Memory B cell (primary cell): ENCODE measurements at places on chromosomes 1 and 21.

DNA sequence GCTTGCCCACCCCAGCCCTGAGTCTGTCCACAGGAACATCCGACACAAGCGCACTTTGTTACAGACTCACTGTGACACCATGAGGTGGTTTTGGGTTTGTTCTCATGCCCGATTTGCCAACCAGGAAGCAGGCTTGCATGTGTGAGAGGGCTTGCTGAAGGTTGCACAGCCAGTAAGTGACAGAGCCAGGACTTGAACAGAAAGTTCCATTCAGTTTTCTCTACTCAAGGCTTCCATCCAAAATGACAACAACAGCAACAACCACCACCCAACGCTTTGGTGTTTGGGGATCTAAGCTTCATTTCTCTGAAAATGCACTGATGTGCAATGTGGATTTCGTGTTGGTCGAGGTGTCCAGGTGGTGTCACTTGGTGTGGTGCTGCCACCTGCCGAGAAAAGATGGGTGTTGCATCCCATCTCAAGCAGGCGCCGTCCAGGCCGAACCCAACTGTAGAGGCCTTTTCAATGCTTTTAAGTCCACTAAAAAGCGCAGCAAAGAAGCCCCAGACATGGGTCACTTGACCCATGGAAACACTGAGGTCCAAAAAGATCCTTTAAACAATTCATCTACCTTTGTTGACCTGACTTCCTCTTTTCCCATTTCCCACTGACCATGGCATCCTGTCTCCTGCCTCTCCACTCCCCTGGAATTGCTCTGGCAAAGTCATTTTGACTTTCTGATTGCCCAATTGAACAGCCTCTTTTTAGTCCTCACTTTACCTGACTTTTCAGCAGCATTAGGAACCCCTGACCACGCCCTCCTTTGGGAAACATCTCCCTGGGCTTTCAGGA is 12.2 kb downstream of the CITED4 start:
- peak; percentile 78 for DNase-seq

GRCh38 chr1:26752519-26752918 is 35.2 kb upstream of the PIGV start:
- no peak for DNase-seq

GRCh38 chr1:154371436-154371835 is 33.7 kb upstream of the IL6R start:
- DNase-seq = no peak

DNA sequence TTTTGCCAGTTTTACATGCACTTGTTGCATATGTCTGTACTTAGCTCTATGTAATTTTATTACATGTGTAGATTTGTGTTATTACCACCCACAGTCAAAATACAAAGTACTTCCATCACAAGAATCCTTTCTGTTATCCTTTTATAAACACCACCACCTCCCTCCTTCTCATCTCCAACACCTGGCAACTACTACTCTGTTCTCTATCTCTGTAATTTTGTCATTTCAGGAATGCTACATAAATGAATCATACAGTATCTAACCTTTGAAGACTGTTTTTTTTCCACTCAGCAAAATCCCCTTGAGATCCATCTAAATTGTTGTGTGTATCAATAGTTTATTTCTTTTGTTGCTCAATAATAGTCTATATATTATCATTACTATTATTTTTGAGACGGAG is 64.5 kb upstream of the COP1 start:
- DNase-seq = no peak

- no peak for DNase-seq
Observed at GRCh38 chr21:14875704-14876523, 188.9 kb downstream of the NRIP1 start.

DNA sequence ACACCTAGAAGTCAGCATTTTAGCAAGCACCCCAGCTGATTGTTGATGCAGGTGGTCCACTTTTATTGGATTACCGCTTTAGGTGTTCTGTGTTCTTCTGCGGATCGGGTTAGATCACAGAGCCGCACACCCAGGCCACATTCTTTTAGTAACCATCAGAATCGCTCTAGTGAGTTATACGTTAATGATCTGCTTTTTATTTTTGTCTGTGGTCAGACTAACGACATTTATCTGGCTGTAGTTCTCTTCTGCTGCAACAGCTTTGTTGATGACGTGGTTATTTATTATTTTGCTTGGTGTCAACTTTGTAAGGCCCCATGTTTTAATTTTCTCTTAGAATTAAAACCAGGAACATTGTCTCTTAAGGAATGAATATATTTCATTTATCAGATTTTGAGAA is 18.2 kb downstream of the SCCPDH start:
- no peak for DNase-seq

GRCh38 chr1:207309745-207310273 is 11.7 kb upstream of the CD55 start:
- DNase-seq = no peak

- DNase-seq = no peak
Observed at GRCh38 chr1:186009039-186009737, 275.0 kb downstream of the HMCN1 start.

DNA sequence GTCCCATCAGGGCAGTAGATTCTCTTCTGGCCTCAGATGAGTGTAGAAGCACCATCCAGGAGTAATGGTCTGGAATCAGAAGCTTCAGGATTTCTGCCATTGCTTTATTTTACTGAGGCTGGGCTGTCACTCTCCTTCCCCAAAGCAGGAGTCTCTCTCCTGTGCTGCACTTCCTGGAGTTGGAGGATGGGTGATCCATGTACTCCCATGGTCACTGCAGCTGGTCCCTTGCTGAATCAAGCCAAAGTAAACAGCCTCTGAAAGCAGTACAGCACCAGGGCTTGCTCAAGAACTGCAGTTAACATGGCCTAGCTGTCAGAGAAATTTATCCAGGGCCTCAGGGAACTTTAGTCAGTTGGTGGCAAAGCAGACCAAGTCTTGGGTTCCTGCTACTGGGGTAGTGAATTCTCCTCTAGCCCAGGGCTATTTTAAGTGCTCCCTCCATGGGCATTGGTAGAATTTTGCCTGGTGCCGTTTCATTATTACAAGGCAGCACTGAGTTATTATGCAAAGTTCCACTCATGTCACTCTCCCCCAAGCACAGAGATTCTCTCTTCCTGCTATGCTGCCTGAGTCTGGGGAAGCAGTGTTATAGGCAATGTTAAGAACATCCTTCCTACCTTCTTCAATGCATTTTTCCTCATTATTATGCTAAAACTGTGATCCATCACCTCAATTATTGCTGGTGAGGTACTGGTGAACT is 29.5 kb downstream of the DRAM2 start:
- DNase-seq = no peak

GRCh38 chr1:41812051-41812450 is 106.7 kb downstream of the HIVEP3 start:
- no peak for DNase-seq

GRCh38 chr1:75341537-75341936 is 207.3 kb downstream of the LHX8 start:
- DNase-seq = peak; percentile 1

- peak; percentile 79 for DNase-seq
Observed at GRCh38 chr1:241551759-241552638, 19.8 kb downstream of the KMO start.

DNA sequence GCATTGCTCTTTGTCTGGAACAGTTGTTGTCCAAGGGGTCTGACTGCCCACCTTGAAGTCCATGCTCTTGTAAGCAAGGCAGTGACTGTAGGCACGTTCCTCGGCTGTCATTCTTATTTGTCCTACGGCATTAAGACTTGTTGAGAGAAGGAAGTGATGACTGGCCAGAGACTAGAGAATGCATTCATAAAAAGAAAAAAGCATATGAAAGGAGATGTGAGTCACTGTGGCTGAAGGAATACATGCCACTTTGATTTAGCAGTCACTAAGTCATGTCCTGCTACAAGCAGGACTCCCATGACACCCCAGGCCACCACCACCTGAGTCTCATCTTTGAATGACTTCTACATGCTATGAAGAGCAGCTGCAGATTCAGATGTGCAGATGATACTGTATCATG is 50.5 kb downstream of the CNN3 start:
- no peak for DNase-seq

GRCh38 chr21:33948951-33949444 is 33.4 kb upstream of the ATP5PO start:
- DNase-seq = no peak

GRCh38 chr1:202245391-202245790 is 51.8 kb downstream of the LGR6 start:
- DNase-seq = no peak

DNA sequence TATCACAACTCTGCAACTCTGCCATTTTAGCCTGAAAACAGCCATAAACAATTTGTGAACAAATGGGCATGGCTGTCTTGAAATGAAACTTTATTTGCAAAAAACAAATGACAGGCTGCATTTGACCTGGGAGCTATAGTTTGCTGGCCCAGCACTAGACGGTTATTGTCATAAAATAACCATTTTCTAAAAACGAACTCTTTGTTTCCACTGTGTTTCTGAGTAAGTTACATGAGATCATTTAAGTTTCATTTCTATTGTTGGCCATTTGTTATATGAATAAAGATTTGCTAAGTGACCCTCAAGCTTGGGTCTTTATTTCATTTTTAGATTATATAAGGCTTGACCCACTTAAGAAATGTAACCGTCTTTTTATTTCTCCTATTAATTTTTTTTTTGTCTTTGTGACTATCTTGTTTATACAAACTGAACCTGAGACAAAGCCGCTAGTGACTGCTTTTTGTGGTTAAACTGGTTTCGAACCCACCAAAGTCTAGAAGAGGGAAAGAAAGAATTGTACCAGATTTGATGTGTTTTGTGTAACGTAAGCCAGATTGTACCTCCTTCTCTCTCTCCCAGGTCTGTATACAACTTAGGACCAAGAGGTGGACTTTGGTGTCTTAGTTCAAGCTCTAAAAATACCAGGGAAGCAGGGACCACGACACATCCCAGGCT is 12.9 kb upstream of the KCNJ15 start:
- no peak for DNase-seq

- DNase-seq = no peak
Observed at GRCh38 chr1:159828176-159828575, 1.5 kb downstream of the SLAMF8 start.

DNA sequence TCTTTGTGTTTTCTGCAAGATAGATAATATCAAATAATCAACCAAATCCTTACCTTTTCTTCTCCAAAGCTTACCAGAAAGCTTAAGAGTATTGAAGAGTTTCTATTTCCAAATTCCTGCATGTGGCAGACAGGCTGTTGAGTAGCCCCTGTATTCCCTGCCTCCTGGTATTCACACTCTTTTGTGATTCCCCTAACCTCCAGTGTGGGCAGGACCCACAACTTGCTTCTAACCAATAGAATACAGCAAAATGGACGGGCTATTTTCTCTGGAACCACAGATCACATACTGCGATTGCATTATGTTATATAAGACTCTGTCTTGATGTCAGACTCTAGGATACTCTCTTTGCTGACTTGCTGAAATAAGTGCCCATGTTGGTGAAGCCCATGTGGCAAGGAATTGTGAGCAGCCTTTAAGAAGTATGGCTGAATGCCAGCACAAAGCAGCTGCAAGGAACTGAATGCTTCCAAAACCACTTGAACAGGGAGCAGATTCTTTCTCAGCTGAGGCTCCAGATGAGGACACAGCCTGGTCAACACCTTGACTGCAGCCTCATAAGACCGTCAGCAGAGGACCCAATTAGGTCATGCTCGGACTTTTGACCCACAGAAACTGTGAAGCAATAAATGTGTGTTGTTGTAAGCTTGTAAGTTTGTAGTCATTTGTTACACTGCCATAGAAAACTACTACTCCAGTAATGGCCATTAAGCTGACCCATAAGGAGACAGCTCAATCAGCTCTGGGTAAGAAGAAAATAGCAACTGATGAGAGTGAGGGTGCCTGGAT is 47.9 kb upstream of the PLXNA2 start:
- DNase-seq = no peak

GRCh38 chr1:199959033-199959774 is 68.3 kb upstream of the NR5A2 start:
- no peak for DNase-seq

DNA sequence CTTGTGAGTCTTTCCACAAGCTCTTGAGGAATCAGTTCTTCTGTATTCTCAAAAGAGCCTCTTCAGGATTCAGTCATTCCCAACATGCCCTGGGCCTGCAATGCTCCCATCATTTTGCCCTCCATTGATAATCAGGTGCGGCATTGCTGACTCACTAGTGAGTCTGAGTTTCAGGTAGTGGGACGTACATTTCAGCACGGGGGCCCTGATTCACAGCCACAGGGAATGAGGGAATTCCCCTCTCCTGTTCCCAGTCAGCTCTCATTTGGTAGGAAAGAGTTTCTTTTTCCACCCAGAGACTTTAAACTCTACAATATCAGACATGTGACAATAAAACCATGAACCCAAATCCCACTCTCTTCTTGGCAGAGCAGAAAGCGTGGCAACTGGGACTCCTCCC is 3.7 kb upstream of the IRF6 start:
- DNase-seq = no peak

GRCh38 chr1:111497592-111497991 is 5.8 kb downstream of the ADORA3 start:
- DNase-seq = no peak

GRCh38 chr1:22416555-22417454 is 34.8 kb upstream of the ZBTB40 start:
- peak; percentile 63 for DNase-seq

GRCh38 chr1:230375147-230375546 is 51.0 kb downstream of the PGBD5 start:
- no peak for DNase-seq

- DNase-seq = no peak
Observed at GRCh38 chr1:11569551-11569950, 84.7 kb downstream of the FBXO2 start.

DNA sequence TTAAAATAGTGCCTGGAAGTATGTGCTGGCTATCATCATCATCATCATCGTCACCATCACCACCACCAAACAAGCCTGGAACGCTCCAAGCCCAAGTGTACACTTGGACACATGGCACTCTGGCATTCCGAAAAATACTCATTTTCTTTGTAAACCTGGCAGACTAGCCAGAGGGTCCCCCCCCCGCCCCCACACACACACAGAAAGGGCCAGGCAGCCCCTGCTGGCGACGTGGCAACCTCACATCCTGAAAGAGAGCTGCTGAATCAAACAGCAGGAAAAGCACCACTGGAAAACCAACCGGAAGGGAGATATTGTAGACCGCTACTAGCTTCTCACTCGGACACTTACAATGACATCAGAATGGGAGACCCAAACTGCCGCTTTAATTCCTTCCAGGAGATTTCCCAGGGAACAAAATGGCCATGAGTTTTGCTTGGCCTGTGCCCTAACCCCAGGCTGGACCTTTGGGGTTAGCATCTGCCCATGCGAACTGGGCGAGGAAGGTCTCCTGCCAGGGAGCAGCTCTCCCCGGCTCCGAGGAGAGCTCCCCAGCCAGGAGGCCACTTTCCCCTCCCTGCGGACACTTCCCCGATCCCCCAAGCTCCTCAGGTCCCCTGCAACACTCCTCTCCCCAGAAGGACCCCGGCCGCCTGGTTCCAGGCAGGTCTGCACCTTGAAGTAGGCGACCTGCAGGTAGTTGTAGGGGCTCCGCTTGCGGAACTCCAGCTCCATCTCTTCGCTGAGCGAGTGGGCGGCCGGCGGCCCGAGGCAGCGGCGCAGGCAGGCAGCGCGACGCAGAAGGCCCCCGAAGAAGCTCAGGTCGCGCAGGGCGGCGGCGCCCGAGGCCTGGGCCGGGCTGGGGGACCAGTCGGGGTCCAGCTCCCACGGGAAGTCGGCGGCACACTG is 742 bp downstream of the P3H1 start:
- peak; percentile 24 for DNase-seq
